RKO (cell line): ENCODE measurements at places on chromosomes 16 and 17.

GRCh38 chr16:78962457-78962929 is 638.0 kb downstream of the MAF start:
- no peak for DNase-seq

GRCh38 chr16:70687671-70688245 is 1.9 kb upstream of the MTSS2 start:
- no peak for DNase-seq

- DNase-seq = no peak
Observed at GRCh38 chr17:8954339-8954738, 11.2 kb downstream of the PIK3R5 start.

GRCh38 chr17:44826123-44826790 is 3.8 kb downstream of the GJC1 start:
- no peak for DNase-seq

GRCh38 chr17:42409523-42410318 is 13.3 kb downstream of the CAVIN1 start:
- DNase-seq = no peak

GRCh38 chr16:65249768-65250167 is 127.9 kb upstream of the CDH11 start:
- DNase-seq = no peak

GRCh38 chr17:16150251-16150856 is 65.0 kb downstream of the NCOR1 start:
- DNase-seq = no peak

DNA sequence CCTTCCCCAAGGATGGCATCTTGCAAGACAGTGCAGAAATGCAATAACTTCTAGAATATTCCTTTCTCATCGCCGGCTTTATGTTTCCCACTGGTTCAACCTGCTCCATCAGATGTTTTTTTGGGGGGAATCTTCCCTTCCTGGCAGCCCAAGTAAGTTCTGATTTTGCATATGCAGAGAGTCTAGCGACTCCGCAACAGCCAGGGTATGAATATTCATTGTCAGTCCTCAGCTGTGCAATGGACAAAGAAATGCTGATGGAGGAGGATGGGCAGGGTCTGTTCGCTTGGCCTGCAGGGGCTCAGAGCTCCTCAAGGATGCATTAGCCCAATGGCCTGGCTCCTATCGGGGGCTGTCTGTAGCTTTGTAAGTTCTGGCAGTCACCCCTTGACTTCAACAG is 358.8 kb upstream of the CCL2 start:
- no peak for DNase-seq

DNA sequence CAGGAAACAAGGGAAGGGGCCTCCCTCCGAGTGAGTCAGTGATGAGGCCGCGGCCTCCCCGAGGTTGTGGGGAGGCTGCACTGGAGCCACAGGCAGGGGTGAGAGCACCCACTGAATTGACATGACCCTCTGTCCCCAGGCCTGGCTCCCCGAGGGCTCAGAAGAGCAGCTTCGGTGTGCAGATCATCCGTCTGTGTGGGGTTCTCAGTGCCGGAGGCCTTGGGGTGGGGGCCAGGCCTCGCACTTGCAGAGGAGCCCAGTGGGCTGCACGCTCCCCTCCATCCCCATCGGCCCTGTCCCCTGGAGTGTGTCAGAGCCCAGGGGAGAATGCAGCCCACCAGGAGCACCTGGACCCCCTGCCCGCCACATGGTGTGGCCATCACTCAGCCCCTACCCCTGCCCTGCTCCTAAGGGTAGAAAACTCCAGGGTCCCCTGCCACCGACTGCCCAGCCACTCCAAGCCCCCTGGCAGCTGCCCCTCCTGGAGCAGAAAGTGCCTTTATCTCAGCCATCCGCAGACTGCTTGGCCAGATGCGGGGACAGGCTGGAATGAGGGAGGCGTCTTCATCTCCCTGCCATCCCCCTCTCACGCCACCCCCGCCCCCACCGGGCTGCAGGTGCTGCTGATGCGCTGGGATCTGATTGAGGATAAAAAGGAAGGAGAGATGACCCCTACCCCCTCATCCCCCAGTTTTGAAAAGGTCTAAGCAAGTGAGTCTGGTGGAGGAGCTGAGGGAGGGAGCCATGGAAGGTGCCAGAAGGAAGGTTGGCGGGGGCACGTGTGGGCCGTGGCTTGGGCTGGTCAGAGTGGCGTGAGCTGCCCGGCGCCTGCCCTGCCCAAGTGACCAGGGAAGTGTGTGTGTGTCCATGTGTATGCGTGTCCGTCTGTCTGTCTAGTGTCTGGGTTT is 358.3 kb downstream of the SEC14L1 start:
- DNase-seq = no peak

DNA sequence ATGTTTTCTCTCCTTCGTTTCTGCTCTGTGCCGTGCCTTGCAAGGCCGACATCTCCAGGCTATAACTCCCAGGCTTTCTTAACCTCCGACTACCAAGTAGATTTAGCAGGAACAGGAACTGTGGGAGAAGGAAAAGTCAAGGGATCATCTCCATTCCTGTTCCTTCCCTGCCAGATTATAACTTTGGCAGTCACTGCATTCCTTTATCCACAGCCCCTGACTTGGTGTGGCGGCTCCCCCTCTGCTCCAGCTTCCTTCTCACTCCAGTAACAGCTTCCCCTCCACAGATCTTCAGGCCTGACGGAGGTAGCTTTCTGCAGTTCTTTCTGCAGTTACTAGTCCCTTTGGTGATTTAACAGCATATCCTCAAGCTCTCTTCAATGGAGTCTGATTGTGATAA is 234.6 kb upstream of the MON1B start:
- no peak for DNase-seq

DNA sequence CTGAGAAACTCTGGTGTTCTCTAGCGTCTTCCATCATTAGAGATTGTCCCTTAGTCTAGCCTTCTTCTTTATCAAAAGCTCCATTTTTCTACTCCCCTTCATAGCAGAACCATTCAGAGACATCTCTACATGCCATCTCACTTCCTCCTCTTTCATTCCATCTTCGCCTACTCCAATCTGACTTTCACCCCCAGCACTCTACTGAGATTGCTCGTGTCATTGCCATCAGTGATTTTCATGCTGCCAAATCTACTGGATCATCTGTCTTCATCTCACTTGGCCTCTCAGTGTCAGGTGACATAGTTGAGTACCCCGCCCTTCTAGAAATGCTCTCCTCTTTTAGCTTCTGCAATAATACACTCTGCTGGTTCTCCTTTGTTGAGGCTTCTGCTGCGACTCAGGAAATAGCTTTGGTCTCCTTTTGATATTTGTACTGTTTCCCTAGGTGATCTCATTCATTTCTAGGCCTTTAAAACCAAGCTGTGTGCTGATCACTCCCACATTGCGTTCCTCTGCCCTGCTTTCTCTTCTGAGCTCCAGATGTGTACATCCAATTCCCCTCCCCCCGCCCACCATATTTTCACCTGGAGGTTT is 119.1 kb downstream of the FTO start:
- DNase-seq = no peak

DNA sequence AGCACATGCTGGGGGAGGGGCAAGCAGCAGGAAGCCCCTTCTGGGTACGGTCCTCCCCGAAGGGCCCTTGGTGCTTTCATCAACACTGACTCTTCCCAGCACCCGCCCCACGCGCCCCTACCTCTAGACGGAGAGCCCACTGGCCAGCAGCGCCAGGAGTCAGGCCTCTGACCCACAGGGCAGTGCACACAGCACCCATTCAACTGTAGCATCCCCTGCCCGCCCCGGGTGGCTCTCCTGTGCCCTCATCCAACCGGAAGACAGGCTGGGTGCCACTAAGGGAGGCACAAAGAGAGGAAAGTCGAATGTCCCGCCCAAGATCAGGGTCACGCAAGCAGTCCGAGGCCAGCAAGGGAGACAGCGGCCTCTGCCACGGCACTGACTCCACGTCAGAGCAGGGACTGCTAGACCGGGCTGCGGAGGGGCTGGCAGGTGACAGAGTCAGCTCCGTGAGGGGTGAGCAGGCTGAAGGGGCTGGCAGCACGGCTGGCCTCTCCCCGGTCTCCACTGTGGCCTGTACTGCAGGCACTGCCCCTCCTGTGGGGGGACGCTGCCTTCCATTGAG is 9.8 kb downstream of the MSRB1 start:
- DNase-seq = no peak

DNA sequence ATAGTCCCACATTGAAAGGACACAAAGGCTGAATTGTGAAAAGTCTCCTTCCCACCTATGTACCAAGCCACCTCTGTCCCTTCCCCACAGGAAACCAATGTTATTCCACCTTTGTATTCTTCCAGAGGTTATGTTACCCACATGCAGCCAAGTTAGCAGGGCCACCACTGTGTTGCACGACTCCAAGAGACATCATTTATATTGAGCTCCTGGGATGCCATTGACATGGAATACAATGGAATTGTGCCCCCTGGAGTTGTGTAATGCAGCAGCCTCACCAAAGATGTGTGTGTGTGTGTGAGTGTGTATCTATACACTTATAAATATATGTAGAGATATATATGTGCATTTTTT is 21.6 kb upstream of the MSI2 start:
- no peak for DNase-seq

- DNase-seq = no peak
Observed at GRCh38 chr17:17763734-17764133, 73.1 kb downstream of the SREBF1 start.

DNA sequence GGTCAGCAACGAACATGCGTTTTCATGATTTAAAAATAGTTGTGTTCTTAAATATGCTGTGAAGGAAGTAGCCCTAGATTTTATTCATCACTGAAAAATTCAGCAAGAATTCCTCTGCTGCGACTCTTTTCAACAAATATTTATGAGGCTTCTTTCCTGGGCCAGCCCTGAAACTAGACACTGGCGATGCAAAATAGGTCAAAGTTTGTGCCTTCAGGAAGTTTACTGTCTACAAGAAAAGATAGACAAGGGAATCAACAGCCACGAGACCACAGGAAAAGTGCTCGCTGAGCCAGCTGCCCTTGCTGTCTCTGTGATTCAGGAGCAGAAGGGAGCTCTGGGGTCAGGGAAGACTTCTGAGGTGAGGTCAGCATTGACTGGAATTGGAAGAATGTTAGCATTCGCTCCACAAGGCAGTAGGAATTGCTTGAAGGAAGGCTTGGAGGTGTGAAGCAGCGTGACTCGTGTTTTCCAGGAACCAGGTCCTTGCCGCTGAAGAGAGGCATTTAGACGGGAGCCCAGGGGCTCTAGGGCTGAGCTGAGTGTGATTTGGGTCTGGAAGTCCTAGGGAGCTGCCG is 1.9 kb upstream of the RPL26 start:
- DNase-seq = peak; percentile 82
